CD4-positive, alpha-beta T cell treated with Interleukin-17A for 1 hour (primary cell): ENCODE measurements at places on chromosomes 12 and 14.

- no peak for DNase-seq
Observed at GRCh38 chr12:16606201-16606849, 363 bp upstream of the LMO3 start.

GRCh38 chr12:84113666-84114065 lies 798.9 kb downstream of the SLC6A15 start:
- no peak for DNase-seq

DNA sequence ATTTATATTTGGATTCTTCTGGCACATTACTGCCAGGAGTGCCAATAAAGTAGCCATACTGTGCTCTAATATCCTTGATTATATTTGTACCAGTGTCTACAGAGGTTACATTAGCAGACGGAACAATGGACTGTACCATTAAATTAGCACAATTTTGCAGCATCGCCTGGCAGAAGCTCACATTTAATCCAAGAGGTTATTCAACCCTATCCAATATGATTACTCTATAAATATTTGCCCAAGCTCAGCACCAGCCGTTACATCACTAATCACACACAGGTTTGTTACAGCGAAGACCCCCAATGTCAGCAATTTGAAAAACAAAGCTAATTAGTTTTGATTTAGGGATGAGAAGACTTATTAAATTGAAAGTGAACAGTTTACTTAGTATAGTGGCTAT lies 16.9 kb upstream of the MGST1 start:
- no peak for DNase-seq

GRCh38 chr12:93370947-93371346 lies 6.8 kb upstream of the NUDT4 start:
- DNase-seq, result no peak

DNA sequence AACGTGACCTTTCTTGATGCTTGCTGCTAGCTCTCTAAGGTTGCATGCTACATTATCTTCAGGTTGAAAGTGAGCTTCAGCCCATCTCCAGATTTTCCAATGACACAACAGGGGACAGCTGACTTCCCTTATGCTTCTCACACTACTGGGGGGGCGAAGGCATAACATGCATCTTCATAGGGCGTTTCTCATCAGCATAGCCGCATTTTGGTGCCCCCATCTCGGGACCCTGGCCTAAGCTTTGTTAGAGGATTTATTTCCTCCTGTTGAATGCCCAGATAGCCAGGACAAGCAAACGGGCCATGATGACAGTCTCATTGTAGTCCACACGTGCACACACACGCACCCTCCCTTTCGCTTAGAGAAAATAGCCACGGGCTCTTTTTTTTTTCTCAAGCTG lies 30.7 kb downstream of the SSPN start:
- no peak for DNase-seq

DNA sequence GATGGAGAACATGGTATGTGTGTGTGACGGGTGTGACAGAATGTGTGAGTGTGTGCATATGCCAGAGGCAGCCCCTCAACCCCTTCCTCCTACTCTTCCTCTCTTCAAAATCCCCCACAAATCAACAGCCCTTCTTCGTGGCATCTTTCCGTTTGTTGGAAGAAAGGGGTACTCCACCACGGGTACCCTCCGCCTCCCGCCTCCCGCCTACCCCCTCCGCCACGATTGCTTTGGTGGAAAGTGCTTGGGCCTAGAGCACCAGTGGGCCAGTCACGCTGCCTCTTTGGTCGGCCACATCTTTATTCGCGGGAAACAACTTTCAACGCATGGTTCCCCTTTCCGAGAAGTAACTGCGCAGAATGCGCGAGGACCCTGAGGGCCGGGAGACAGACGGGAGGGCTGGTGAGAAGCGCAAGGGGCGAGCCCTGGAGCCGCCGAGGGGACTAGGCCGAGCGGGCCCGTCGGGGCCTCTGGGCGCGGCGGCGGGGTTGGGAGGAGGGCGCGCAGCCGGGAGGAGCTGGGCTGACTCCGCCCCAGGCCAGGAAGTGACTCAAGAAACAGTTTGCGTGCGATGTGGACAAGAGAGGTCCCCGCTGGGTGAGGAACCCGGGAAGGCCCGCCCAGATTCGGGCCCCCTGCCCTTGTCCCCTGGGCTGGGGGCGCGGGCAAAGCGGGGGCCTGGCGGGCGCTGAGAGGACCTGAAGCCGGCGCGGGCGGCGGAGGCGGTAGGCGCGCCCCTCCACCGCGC lies at the start of the genes CBLN3 and KHNYN:
Gene CBLN3 (minus strand): TSS at position 274 of the 748 bp plus-strand sequence. CDS start 614 bp downstream, outside the sequence.
Gene KHNYN (plus strand): TSS at position 560 of the 748 bp plus-strand sequence. CDS start 777 bp downstream, outside the sequence.
- peak; percentile 91 for DNase-seq

- no peak for DNase-seq
Observed at GRCh38 chr12:88339966-88340365, 197.9 kb downstream of the TMTC3 start.
